HCT116 (cell line): ENCODE measurements at places on chromosomes 6 and 20. TPM values are rescaled to one million over a fixed set of nuclear protein-coding genes. Genes with fewer than 3 reads are reported as not detected.

DNA sequence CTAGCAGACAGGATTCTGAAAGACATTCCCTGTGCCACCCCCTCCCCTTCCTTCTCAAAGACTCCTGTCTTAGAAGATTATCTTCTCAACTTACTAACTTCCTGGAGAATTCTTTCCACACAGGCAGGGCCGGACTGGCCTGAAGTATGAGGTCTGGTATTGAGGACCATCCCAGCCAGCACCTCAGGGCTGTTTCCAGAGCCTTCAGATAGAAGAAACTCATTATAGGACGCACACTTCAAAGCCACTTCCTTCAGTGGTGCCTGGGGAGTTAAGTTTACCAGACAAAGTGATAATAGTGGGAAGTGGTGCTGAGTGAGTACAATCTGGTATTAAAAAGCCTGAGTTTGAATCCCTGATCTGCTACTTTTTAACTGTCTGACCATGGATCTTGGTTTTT, 15.6 kb downstream of the KCNS1 start:
- no peak for DNase-seq

- DNase-seq, result no peak
These were observed 42.2 kb upstream of the DACT2 start for GRCh38 chr6:168361766-168362165.

DNA sequence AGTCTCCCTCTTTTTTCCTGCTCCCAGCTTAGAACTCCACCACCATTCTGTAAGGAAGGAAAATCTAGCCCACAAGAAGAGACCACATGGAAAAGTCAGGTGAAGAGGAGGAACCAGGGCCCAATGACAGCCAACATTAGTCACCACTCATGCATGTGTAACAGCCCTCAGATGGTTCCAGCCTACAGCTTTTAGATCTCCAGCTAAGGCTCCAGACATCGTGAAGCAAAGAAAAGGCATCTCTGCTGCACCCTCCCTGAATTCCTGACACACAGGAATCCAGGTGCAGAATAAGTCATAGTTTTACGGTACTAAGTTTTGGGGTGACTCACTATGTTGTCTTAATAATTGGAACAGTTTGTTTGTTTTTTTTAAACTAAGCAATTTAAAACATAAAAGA, 25.5 kb downstream of the DCDC2 start:
- no peak for DNase-seq

- DNase-seq, result no peak
These were observed 489.5 kb upstream of the CITED2 start for GRCh38 chr6:139863964-139864363.

Gene DNPH1
- total RNA-seq, result 117 TPM

Gene REM1
- not detected for total RNA-seq

Gene GPSM3
- total RNA-seq, result 1.2 TPM
